ENCODE measurements at places on chromosomes 6 and 20.
A peak's percentile ranks its signal among the peaks of the same experiment; 100 is the strongest.

GRCh38 chr6:106574741-106575458 lies 54.4 kb downstream of the RTN4IP1 start:
- peak; percentile 37 for DNase-seq

- DNase-seq = no peak
These were observed 45.5 kb upstream of the CCR6 start for GRCh38 chr6:167077241-167077932.

DNA sequence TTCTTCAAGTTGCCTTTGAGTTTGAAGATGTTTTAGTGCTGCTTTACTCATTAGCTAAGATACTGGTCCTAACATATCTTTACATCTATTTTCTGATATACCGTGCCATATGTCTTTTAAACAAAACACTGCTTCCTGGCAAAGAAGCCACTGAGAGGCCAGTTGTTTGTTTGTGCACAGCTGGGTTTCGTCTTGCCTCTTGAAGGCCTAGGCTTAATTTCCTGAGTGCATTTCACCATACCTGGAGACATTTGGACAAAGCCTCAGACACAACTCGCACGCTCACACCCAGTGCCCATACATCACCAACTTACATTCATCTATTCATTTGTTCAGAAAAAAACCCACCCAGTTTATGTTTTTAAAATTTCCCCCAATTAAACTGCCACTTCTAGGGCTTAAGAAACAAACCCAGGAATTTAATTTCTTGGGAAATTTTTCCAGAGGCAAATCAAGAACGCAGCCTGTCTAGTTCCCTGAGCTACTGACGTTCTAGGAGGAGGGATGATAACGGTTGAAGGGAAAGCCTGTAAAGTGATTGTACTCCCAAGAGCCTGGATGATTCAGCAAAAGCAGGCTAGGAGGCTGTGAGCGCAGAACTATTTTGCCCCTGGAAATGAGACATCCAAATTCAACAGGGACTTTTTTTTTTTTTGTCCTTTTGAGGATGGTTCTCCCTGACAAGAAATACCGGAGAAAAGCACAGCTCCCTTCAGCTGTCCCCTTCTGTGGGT lies 77.7 kb downstream of the OLIG3 start:
- no peak for DNase-seq

- DNase-seq = no peak
These were observed 18.3 kb upstream of the TRAM2 start for GRCh38 chr6:52595000-52595795.

DNA sequence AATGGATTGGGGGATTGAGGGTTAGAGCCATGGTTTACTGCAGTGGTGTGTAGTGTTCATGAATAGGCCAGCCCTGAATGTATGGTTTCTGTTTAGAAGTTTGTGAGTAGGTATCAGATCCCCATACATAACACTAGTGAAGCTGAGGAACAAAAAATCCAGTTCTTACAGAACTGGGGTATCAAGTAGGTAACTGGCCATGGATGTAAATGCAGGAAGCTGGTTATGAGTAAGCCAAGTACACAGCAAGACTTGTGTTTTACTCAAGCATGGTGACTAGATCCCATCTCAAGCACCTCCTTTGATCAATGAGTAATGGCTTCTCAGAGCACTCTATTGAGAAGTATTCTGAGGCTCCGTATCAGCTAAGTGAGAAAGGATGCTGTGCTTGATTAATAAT lies 613.7 kb upstream of the FLRT3 start:
- no peak for DNase-seq

DNA sequence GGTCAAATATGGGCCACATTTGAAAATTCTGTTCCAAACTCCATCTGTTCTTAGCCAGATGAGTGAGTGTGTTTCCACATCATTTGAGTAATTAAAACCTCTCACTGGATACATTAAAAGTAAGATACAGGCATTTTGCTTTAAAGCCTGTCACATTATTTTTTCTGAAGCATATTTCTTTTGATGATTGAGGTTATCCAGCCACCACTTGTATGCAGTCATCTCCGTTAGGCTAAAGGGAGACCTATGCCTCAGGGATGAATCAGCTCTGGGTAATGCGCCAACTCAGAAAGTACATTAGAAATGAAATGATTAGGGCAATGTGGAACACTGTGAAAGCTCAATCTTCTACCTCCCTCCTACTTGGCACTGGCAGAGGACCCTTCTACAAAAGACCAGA lies 90.7 kb downstream of the SNAP25 start:
- peak; percentile 97 for DNase-seq

DNA sequence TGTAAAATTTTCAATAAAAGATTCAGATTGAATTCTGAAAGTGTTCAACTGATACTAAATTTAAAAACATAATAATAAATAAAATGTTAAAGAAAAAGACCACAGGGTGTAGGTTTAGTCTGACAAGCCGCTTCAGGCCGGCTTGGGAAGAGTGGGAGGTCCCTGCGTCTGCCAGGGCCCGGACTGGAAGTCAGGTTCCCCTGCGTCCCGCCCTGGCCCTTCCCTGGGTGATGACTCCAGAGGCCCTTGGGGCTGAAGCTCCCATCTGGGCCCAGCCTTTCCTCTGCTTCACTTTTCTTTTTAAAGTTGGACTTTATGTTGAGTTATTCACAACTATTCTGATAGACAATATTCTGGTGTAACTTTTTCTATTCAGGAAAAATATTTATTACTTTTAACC lies 93.3 kb downstream of the SMOC2 start:
- DNase-seq = no peak

- DNase-seq = peak; percentile 87
These were observed 51.0 kb downstream of the JAG1 start for GRCh38 chr20:10622657-10623418.

- no peak for DNase-seq
These were observed 575.3 kb downstream of the FRK start for GRCh38 chr6:115485400-115485799.

DNA sequence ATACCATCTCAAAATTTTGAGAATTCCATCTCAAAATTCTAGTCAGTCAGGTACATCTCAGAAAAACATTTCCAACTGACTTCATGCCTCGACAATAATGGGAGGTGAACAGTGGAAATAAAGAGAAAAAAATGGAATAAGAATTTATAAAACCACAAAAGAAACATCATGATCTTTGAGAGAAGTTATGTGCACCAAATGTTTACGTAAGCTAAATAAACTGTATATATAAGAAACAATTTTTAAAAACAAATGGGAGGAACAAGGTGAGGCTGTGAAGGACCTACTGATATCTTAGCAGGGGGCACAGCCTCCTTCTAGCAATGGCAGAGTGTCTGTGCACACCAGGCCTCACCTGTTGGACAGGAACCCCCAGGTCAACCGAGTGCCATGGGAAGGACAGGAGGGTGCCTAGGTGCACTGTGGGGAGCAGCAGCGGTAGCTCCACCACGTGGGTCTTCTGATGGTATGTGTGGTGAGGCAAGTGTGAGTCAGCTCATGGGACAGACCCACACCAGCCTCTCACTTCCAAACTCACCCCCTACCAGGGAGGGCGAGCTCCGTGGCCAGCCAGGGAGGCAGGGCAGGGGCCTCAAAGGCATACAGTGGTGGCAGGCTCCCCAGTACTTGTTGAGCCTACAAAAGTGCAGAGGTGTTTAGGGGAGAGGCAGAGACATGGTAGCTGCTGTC lies 23.2 kb downstream of the DIDO1 start:
- DNase-seq = no peak

Measured in astrocyte of the cerebellum (primary cell).